Neural crest cell (in vitro differentiated cells): ENCODE measurements at places on chromosomes 5 and 9.

DNA sequence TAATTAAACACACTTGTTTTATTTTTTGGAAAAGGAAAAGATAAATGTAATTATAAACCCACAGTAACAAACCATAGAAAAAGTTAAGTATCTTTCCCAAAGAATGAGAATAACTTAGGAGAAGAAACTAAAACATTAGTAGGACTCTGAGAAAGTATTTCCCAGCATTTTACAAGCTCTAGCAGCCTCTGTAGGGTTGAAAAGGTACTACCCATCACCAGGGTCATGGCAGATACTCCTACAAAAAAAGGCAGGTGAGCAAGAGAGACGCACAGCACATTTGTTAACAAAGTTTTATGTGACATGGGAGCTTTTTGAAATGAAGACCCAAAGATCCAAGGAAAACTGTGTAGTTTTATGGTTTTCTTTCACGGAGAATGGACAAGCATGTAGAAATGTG is 77.7 kb upstream of the FAM169A start:
- DNase-seq, result no peak

DNA sequence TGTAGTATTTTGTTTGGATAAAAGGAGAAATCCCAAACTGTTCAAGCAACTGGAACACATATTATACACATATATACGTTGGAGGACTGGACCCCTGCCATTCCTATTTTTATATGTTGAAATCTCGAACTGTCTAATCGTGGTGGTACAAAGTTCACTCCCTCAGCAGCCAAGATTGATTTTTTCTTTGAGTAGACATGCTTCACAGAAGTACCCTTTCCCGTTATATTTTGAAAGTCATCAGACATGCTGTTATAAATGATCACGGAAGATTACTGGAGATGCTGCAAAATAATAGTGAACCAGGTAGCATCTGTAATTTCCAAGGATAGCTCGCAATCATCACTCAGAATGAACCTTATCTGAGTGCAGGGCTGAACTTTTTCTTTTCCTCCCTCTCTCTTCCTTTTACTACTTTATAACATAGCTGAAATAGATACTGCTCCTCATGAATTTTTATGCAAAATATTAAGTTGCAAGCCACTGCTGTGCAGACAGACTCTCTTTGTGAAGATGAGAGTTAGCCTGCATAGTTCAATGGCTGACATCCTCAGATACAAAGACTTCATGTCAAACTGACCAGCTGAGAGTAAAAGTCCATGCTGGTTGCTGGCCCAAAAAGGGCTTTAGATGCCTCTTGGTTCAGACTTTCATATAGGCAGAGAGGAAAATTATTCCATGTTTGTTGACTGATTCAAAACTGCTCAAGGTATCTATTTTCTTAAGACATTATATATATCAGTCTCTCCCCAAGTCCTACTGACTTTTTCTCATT is 451.9 kb downstream of the TMEM38B start:
- DNase-seq, result no peak

DNA sequence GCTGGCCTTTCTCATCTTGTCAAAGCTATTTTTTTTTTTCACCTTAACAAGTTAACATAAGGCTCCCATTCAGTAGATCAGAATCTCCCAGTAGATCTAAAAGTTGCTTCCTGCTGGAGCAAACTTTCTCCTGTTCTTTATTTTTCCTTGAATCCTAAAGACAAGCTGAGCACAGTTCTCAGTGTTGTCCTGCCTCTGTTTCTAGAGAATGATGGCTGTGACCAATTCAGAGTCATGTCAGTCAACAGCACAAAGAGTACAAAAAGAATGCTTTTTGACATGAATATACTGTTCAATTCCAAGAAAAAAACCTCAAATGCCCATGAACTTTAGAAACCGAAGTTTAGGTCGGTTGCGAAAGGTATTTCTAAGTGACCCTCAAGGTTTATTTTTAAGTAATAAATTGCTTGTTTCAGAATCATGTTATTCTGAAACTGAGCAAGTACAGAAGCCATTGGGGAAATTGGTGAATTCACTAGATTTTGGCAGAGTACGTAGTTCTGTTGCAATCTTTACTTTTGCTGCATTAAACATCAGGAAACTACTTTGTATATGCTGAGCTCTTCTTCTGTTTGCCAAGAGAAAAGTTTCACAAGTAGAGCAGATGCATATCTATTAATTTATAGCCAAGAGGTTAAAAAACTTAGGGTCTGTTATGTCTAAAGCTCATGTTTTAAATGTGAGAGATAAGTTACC is 161.7 kb upstream of the RPS23 start:
- DNase-seq, result no peak

DNA sequence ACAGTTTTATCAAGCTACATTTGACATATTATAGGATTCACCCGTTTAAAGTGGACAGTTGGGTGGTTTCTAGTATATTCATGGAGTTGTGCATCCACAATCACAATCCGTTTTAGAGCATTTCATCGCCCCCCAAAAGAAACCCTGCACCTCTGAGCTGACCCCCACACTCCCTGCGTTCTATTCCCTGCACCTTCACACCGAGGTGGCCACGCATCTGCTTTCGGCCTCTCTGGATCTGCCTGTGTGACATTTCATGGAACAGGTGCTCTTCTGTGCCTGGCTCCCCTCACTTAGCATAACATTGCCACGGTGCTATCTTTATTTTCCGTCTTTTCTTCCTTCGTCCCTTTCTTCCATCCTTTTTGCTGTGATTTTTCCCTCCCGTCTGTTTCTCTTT is 32.7 kb downstream of the HRH2 start:
- no peak for DNase-seq

DNA sequence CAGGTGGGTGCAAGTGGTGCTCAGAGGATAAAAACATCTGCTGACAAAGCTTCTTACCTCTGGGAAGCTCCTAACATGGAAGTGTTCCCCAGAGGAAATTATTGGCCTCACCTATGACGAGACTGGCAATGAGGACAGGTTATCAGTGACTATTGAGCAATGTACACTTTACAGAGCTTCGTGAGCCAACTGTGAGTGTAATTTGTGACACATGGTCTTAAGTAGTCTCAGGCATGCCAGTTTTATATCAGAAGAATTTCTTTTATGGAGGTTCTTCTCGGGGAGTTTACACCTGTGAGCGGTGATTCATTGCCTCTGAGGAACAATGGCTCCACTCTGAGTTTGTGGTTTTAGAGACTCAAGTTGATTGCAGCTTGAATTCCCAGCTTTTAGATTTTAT is 11.3 kb downstream of the ANKDD1B start:
- no peak for DNase-seq

GRCh38 chr5:174083056-174083827 is 37.7 kb downstream of the NSG2 start:
- no peak for DNase-seq

GRCh38 chr9:136621734-136622093 is 41.0 kb upstream of the EGFL7 start:
- no peak for DNase-seq

DNA sequence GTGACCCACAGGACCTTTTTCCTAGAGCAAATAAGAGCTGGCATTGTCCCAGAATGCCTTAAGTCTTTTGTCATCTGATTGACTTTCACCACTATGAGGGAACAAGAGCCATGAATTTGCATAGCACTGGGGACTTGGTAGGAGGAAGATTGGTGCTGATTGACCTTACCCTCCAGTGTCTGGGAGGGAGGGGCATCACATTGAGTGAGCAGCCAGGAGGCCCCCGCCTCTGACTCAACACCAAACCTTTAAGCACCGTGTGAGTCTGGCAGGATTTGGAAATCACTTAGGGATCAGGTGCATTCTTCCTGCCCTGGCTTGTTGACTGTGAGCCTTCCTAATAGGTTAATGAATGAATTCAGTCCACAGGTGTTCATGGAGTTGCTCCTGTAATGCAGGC is 40.7 kb downstream of the WNK2 start:
- no peak for DNase-seq

- DNase-seq, result no peak
Observed at GRCh38 chr9:132026932-132027585, 52.6 kb downstream of the MED27 start.

DNA sequence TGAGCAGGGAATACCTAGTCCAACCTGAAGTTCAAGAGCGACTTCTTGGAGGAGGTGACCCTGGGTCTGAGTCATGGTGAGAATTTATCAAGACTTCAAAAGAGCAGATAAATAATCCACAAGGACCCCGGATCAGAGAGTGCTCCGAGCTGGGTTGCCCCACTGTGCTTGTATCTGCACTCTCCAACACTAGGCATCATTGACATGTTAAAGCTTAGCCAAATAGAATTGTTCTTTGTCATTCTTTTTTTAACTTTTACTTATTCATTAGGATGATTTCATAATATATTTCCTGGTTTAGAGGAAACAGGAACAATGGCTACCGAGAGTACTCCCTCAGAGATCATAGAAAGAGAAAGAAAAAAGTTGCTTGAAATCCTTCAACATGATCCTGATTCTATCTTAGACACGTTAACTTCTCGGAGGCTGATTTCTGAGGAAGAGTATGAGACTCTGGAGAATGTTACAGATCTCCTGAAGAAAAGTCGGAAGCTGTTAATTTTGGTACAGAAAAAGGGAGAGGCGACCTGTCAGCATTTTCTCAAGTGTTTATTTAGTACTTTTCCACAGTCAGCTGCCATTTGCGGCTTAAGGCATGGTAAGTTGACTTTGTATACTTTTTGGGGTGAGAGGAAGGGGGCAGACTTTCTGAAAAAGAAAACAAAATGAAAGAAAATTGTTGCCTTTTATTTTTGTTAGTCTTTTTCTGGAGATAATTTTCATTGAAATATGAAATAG is at the start of gene CARD6:
TSS of gene CARD6 (plus strand) at position 300 of the 738 bp plus-strand sequence. CDS start at position 316, 16 bp downstream.
- DNase-seq, result no peak

DNA sequence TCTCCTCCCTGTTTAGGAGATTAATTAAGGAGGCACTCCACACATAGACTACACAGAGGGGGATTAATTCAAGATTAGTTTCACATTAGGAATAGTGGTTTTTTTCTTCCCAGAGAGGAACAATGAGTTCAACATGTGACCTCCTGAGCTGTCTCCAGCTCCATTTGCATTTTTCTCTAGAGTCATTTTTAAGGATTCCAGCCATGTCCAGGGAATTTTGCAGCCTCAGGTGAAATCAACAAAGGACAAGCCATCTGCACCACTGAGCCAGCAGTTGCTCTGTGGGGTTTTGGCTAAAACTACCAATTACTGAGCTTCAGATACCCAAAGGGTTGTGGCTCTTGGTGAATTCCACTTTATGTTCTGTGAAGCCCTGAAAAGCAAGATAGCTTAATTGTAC is 258.5 kb upstream of the PPP1R2B start:
- no peak for DNase-seq

GRCh38 chr5:134547066-134547465 is 21.6 kb downstream of the JADE2 start:
- no peak for DNase-seq

DNA sequence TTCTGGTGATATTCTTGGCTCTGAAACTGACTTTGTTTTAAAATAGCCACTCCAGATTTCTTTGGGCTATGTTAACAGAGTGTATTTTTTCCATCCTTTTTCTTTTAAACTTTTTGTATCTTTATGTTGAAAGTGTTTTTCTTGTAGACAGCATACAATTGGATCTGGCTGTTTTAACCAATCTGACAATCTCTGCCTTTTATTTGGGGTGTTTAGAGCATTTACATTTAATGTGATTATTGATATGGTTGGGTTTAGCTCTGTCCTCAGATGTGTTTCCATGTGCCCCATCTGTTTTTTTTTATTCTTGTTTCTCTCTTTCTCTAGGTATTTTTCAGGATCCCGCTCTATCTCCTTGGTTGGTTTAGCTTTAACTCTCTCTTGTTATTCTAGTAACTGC is 10.7 kb downstream of the SLC6A18 start:
- no peak for DNase-seq

DNA sequence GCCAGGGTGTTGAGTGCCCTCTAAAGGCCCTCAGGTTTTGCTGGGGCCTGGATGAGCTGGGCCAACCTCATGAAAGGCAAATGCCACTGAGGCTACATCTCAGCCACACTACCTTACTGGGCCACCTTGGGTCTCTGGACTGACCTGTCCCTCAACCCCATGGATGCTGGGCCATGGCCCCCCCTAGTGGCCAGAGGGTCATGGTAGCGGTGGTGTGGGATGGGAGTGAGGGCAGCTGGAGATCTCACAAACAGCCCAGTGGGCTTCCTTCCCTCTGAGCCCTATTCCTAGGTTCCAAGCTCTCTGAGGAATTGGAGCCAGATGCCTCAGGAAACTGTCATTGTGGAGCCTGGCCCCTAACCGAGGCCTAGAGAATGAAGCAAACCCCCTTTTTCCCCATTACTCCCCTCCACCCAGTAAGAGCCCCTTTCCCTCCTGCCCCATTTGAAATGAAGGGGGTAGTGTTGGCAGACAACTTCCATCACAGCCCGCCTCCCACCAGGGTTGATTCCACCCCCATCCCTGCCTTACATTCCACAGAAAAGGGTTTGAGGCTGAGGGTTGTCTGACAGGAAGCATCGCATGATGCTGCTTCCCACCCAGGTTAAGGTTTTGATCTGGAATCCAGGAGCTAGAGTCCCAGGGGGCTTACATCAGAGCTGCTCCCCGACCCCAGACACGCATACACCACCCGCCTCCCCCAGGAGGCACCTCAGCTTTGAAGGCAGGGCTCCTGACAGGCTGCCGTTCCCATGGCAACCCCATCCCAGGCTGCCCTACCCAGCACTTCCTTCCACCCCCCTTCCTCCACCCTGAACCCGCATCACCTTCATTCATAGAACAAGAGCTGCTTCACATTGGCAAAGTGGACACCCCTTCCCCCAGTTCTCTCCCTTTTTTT is 63.9 kb downstream of the PCDH1 start:
- peak; percentile 61 for DNase-seq

DNA sequence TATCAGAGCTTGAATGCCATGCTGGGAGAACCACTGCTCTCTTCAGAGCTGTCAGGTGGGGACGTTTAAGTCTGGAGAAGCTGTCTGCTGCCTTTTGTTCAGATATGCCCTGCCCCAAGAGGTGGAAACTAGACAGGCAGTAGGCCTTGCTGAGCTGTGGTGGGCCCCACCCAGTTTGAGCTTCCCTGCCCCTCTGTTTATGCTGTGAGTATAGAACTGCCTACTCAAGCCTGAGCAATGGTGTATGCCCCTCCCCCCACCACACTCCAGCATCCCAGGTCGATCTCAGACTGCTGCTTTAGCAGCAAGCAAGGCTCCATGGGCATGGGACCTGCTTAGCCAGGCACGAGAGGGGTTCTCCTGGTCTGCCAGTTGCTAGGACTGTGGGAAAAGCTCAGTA is 362.3 kb downstream of the FAM170A start:
- no peak for DNase-seq

DNA sequence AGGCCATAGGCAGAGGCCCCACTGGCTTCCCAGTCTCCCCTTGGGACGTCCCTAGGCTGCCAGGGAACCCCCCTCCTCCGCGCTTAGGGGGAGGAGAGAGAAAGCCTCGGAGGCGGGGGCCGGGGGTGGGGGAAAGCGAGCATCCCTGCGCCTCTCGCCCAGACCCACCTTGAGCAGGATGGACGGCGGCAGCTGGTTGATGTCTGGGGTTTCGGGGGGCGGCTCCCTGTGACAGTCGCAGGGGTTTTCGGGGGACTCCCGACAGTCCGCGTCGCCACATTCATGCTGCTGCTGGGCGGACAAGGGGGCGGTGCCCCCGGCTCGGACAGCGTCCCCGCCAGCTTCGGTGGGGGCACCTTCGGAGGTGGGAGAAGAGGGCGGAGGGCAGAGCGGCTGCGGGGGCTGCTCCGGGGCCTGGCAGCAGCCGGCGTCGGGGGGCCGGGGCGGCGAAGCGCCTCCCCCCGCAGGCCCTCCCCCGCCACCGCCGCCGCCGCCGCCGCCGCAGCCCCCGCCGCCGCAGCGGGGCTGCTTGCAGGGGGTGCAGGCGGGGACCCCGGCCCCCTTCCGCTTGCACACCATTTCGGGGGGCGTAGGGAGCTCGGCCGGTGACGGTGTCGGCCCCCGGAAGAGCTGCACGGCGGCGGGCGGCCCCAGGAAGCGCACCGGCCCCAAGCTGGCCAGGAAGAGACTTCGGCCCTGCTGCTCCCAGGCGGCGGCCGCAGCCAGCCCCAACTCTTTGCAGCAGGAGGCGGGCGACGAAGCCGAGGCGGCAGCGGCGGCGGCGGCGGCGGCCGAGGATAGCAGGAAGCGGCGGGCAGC is 1.2 kb downstream of the FBXL17 start:
- DNase-seq, result peak; percentile 10
